Breast epithelium (tissue), 4 donors: ENCODE measurements at places on chromosomes 4 and X. TPM values are rescaled to one million over a fixed set of nuclear protein-coding genes. Genes with fewer than 3 reads are reported as not detected.

CFAP97 gene
- total RNA-seq: 38.0 TPM

F8A3 gene
- total RNA-seq: 14.4 TPM

DNA sequence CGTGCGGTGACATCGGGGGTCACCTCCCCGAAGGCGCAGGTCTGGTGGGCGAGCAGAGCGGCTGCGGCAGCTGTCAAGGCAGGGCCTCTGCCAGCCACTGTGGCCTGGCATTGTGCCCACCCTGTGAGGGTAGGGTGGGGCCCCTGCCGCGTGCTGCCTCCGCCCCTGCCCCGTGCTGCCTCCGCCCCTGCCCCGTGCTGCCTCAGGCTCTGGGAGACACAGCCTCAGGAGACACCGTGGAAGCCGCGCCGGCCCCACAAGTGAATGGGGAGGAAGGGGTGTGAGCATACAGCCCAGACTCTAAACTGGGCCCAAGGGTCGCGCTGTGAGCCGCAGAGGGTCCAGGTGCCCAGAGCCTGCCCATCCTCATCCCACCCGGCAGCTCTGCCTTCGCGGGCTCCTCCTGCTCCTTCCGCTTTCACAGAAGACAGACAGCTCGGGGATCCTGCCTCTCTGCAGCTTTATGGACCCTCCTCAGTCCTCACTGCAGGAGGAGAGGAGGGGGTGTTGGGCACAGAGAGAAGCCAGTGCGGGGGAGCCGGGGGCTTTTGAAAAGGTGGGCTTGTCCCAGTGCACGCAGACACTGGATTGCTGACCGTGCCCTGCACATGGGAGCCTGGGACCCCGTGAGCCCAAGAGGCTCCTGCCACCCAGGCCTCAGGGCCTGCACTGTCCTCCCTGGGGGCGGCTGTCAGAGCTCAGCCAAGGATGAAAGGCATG lies 27.4 kb downstream of the PCGF3 start:
- H3K4me1 ChIP-seq: no peaks in the 10 kb centered on the region
- no peak overlapping the region for H3K27ac ChIP-seq
- no peak for DNase-seq
- no peak overlapping the region for H3K4me3 ChIP-seq
- peaks cover 11% of the 10 kb centered on the region for H3K36me3 ChIP-seq

- no peak overlapping the region for H3K4me3 ChIP-seq
- no peak for DNase-seq
- H3K4me1 ChIP-seq: no peaks in the 10 kb centered on the region
- H3K27ac ChIP-seq: no peak overlapping the region
- no peaks in the 10 kb centered on the region for H3K36me3 ChIP-seq
These were observed 168.5 kb upstream of the MXRA5 start for GRCh38 chrX:3514996-3515395.

SPRY1 gene
- total RNA-seq: 233 TPM

GRCh38 chrX:131762802-131763234 lies 218.9 kb downstream of the OR13H1 start:
- H3K4me1 ChIP-seq: no peaks in the 10 kb centered on the region
- H3K27ac ChIP-seq: peak overlapping the region; percentile 36
- no peaks in the 10 kb centered on the region for H3K27me3 ChIP-seq
- no peak for DNase-seq

GRCh38 chr4:189228726-189229125 lies 711.9 kb upstream of the FRG1 start:
- no peak overlapping the region for H3K4me3 ChIP-seq
- DNase-seq: no peak
- no peak overlapping the region for H3K27ac ChIP-seq
- no peaks in the 10 kb centered on the region for H3K4me1 ChIP-seq
- H3K27me3 ChIP-seq: no peaks in the 10 kb centered on the region

DNA sequence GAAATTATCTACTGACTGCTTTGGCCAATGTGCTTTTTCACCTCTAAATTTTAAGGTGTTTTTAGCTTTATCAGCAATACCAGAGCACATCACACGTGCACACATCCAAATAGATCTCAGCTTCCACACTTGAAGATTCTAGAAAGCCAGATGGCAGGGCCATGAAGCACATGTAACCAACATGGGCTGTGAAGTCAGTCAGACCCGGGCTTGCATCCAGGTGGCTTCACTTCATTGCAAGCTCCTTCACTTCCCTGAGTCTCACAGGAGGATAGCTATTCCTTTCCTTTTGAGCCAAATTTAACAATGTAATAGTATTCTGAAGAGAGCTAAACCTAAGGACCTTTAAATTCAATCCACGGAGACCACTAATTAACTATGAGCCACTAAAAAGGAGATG lies 86.5 kb downstream of the SH3RF1 start:
- H3K36me3 ChIP-seq: no peaks in the 10 kb centered on the region
- H3K4me3 ChIP-seq: no peak overlapping the region
- no peaks in the 10 kb centered on the region for H3K27me3 ChIP-seq
- no peaks in the 10 kb centered on the region for H3K4me1 ChIP-seq

DNA sequence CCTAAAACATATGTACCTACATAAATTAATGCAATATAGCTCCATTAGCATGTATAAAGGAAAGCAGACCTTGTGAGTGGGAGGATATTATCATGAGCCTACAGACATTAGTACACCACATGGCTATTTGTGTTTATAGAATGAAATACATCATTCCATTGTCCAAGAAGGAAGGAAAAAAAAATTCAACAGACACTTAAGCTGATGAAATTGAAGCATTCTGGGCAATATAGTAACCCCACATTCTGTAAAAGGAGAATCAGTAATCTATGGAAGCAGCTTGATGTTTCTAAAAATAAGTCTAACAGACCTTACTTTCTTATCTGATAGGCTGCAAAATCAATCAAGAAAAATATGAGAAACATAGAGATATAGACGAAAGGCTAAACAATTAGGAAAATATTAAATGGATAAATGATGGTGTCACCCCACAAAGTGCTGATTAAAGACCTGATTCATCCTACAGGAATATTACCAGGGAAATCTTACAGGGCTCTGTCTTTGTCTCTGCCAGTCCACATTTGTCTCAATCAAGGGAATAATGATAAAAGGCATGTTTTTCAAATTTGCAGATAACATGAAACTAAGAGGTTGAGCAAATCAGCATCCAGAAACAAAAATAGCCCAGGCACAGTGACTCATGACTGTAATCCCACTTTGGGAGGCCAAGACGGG lies 76.8 kb downstream of the COMMD8 start:
- H3K27me3 ChIP-seq: no peaks in the 10 kb centered on the region
- H3K27ac ChIP-seq: no peak overlapping the region
- DNase-seq: no peak
- no peaks in the 10 kb centered on the region for H3K36me3 ChIP-seq
- H3K4me1 ChIP-seq: no peaks in the 10 kb centered on the region

GRCh38 chr4:72006586-72006985 lies 25.2 kb upstream of the NPFFR2 start:
- no peak overlapping the region for H3K4me3 ChIP-seq
- DNase-seq: no peak
- H3K4me1 ChIP-seq: no peaks in the 10 kb centered on the region
- no peaks in the 10 kb centered on the region for H3K27me3 ChIP-seq
- no peaks in the 10 kb centered on the region for H3K36me3 ChIP-seq

CSN1S1 gene
- total RNA-seq: 1.0 TPM

GRCh38 chr4:52956691-52957090 lies 94.6 kb downstream of the RASL11B start:
- no peak for DNase-seq
- no peak overlapping the region for H3K27ac ChIP-seq
- no peaks in the 10 kb centered on the region for H3K4me1 ChIP-seq

DNA sequence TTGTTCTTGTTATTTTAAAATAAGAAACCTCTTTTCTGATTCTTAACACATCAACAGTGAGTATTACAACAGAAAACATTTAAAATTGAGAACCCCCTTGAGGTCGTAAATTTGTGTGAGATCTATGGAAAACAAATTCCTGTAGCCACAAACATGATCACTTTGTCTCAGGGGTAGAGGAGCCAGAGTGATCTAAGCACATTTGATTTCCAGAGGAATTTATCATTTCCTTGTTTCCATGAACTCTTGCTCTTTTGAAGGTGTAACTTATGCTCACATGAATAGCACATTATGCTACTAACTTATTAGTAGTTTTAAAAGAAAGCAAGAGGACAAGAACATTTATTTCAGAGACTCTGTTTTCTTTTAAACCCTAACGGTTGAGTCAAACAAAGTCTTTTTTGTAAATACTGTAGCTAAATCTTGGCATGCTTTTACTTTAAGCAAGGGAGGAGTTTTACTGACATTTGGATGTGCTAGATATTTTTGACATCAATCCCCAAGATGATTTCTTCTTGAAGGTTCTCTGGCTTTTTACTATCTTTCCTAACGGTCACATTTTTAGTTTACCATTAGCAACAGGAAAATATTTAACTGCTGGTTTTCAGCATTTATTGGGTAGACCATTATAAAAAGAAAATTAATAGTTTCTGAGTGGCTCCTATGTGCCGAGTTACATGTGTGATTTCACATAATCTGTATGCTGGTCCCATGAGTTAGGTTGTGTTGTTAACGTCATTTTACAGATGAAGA lies 27.9 kb upstream of the ZCCHC12 start:
- no peak for DNase-seq
- H3K4me3 ChIP-seq: no peak overlapping the region
- H3K36me3 ChIP-seq: no peaks in the 10 kb centered on the region
- H3K27me3 ChIP-seq: no peaks in the 10 kb centered on the region
- H3K27ac ChIP-seq: no peak overlapping the region

MAGEA2 gene
- not detected for total RNA-seq

LUZP4 gene
- total RNA-seq: not detected

GRCh38 chr4:35464964-35465528 lies 779.3 kb downstream of the ARAP2 start:
- H3K27me3 ChIP-seq: no peaks in the 10 kb centered on the region
- H3K36me3 ChIP-seq: no peaks in the 10 kb centered on the region
- DNase-seq: no peak
- no peaks in the 10 kb centered on the region for H3K4me1 ChIP-seq

- no peak for DNase-seq
- H3K4me3 ChIP-seq: no peak overlapping the region
- H3K27me3 ChIP-seq: no peaks in the 10 kb centered on the region
- no peak overlapping the region for H3K27ac ChIP-seq
- H3K4me1 ChIP-seq: no peaks in the 10 kb centered on the region
These were observed 337.3 kb downstream of the CENPC start for GRCh38 chr4:67207941-67208441.

DNA sequence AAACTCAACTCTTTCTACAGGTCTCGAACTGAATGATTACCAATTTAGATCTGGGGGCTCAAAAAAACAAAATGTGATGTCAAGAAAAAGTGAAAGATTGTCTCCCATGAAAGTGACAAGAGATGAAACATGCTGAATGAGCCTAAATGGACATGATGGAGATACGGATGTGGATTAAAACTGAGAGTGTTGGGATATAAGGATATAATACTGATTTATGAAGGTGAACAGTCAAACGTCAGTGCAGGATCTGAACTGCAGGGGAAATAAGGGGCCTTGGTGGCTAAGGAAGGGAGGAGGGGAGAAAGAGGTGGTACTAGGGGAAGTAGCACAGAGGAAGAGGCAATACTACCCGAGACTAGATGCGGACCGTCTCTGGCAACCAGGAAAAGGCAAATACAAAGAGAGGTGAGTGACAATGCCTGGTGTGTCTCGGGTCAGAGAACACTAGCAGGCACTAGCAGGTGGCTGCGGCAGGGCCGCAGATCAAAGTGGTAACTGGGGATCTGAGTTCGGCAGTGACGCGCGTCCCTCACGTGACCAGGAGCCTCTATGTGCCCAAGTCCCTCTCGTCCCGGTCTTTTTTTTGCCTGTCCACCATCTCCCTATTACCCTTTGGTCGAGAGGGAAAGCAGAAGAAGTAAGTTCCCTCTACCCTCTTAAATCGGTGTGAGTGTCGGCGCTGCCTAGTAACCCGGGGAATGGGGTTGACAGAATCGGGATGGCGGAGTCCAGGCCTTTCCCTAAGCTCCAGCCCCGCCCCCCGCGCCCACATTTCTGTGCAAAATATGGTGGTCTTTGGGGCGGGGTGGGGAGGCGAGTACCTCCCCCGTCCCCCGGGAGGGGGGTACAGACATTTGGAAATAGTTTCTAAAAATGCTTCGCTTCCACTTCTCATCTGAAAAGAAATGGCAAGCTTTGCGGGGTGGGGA lies at the start of gene TCEAL1:
Gene TCEAL1, plus strand, starts transcription at position 590 of the 932 bp plus-strand sequence. CDS start 942 bp downstream, outside the sequence.
- H3K27ac ChIP-seq: peak within 1 kb of the TSS; percentile 91
- peaks cover 32% of the 10 kb centered on the region for H3K27me3 ChIP-seq
- peak within 1 kb of the TSS; percentile 74 for H3K4me3 ChIP-seq
- DNase-seq: peak; percentile 53
- no peaks in the 10 kb centered on the region for H3K36me3 ChIP-seq

GRCh38 chr4:73761856-73762255 lies 21.5 kb downstream of the CXCL8 start:
- no peaks in the 10 kb centered on the region for H3K36me3 ChIP-seq
- no peak for DNase-seq
- H3K27me3 ChIP-seq: no peaks in the 10 kb centered on the region

DNA sequence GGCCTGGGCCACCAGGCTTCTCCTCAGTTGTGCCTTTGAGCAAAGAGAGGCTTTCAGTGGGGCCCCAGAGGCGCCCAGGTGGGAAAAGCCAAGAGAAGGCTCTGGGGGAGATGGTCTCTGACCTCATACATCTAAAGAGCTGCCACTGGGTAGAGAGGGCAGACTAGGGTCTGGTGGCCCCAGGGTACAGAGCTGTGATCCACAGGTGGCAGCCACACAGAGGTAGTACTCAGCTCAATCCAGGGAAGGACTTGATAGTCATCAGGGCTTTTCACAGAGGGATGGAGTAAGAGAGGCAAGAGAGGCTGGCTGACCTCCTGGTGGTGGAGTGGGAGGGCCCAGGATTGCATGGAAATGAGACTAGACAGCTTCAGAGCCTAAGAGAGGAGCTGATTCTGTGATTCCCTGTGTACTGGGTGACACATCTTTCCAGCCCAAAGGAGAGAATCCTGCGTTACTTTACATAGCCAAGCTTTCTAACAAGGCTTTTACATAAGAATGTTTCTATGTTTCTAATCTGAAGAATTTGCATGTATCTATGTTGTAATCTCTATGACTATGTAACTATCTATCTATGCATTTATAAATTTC lies 53.2 kb upstream of the PJA1 start:
- no peaks in the 10 kb centered on the region for H3K36me3 ChIP-seq
- DNase-seq: no peak
- no peaks in the 10 kb centered on the region for H3K4me1 ChIP-seq
- no peaks in the 10 kb centered on the region for H3K27me3 ChIP-seq

DNA sequence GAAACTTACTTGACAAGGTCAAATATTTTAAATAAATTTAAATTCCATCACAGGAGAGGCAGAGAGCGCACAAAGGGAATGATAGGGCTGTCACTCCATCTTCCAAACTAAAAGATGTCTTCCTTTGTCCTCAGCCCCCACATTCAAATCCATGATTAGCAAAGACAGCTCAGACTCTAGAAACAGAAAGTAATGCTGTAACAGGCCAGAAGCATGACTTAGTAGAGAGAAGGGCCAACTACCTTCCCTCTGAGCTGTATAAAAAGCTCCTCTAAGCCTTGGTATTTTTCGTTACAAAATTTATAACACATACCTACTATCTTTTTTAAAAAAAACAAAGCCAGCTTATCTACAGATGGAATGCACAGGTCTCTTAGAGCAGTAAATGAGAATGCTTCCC lies 207.4 kb downstream of the MAPK10 start:
- H3K36me3 ChIP-seq: no peaks in the 10 kb centered on the region
- no peaks in the 10 kb centered on the region for H3K4me1 ChIP-seq
- H3K27me3 ChIP-seq: no peaks in the 10 kb centered on the region

- H3K36me3 ChIP-seq: no peaks in the 10 kb centered on the region
- H3K4me1 ChIP-seq: no peaks in the 10 kb centered on the region
- peak overlapping the region; percentile 76 for H3K27ac ChIP-seq
These were observed 2.4 kb downstream of the PRICKLE3 start for GRCh38 chrX:49183701-49184281.
